ENCODE measurements at places on chromosomes 1 and 21. TPM values are rescaled to one million over a fixed set of nuclear protein-coding genes. Genes with fewer than 3 reads are reported as not detected.

Gene TRIM67
- total RNA-seq: not detected

Gene LEFTY2
- total RNA-seq: not detected

GRCh38 chr1:221497046-221497445, 244.8 kb downstream of the DUSP10 start:
- no peak for DNase-seq

GRCh38 chr1:186009039-186009737, 275.0 kb downstream of the HMCN1 start:
- no peak for DNase-seq

DNA sequence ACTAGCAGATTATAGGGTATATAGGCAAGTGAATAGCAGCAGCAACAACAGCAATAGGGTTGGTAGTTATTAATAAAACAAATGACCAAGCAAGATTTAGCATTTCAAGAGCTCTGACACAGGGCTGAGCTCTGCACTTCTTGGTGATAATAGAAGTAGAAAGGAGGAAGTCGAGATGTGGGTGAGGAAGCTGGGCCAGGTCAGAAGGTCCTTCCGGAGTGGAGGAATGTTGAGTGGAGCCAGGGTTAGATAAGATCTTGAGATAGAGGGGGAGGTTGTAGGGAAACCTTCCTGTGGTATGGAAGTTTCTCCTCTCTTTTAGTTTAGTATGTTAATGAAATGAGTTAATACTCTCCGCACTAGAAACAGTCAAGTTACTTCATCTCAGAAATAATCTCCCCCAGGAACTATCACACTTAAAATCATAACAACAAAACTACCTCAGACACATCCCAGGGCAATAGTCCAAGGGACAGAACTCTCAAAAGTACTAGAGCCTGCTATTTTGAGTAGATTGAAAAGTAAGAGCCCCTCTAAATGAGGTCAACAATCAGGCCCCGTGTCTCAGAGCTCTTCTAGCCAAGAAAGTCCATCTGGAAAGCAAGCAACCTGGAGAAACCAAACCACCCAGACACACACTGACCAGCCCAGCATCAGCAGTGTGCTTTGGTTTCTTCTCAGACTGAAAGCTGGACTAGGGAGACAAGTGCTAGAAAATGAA, 45.4 kb upstream of the ATP1B1 start:
- DNase-seq: no peak

GRCh38 chr21:45922648-45923047, 58.9 kb upstream of the COL6A1 start:
- no peak for DNase-seq

Gene PRR9
- total RNA-seq: not detected
